ENCODE measurements at places on chromosomes 6 and 20. TPM values are rescaled to one million over a fixed set of nuclear protein-coding genes. Genes with fewer than 3 reads are reported as not detected.
A peak's percentile ranks its signal among the peaks of the same experiment; 100 is the strongest.

HSPA1L gene
- total RNA-seq, result not detected

CST5 gene
- not detected for total RNA-seq

UST gene
- 2.5 TPM for total RNA-seq

NKAIN4 gene
- total RNA-seq, result not detected

SDCBP2 gene
- total RNA-seq, result 89.5 TPM

RGL2 gene
- 25.9 TPM for total RNA-seq

FAM83D gene
- total RNA-seq, result 128 TPM

NKAPL gene
- total RNA-seq, result not detected

CFB gene
- total RNA-seq, result 185 TPM

PRL gene
- total RNA-seq, result not detected

CDSN gene
- total RNA-seq, result not detected

MAP1LC3A gene
- total RNA-seq, result 37.7 TPM

GRCh38 chr6:119511024-119511423, 161.5 kb upstream of the MAN1A1 start:
- H3K36me3 ChIP-seq, result no peaks in the 10 kb centered on the region
- no peak for DNase-seq
- no peak overlapping the region for H3K27ac ChIP-seq
- H3K4me1 ChIP-seq, result no peaks in the 10 kb centered on the region
- H3K27me3 ChIP-seq, result no peaks in the 10 kb centered on the region

GRCh38 chr6:53241938-53242337, 93.3 kb upstream of the GCM1 start:
- H3K4me3 ChIP-seq, result no peak overlapping the region
- no peak for DNase-seq
- H3K36me3 ChIP-seq, result no peaks in the 10 kb centered on the region

- no peak overlapping the region for H3K27ac ChIP-seq
- H3K4me3 ChIP-seq, result no peak overlapping the region
- H3K4me1 ChIP-seq, result no peaks in the 10 kb centered on the region
- H3K27me3 ChIP-seq, result no peaks in the 10 kb centered on the region
- no peaks in the 10 kb centered on the region for H3K36me3 ChIP-seq
Observed at GRCh38 chr6:80330961-80331360, 224.5 kb downstream of the BCKDHB start.

GRCh38 chr6:90008908-90009501, 114.7 kb downstream of the GJA10 start:
- H3K27me3 ChIP-seq, result no peaks in the 10 kb centered on the region
- DNase-seq, result no peak
- H3K4me3 ChIP-seq, result no peak overlapping the region
- H3K4me1 ChIP-seq, result no peaks in the 10 kb centered on the region
- H3K36me3 ChIP-seq, result no peaks in the 10 kb centered on the region

DNA sequence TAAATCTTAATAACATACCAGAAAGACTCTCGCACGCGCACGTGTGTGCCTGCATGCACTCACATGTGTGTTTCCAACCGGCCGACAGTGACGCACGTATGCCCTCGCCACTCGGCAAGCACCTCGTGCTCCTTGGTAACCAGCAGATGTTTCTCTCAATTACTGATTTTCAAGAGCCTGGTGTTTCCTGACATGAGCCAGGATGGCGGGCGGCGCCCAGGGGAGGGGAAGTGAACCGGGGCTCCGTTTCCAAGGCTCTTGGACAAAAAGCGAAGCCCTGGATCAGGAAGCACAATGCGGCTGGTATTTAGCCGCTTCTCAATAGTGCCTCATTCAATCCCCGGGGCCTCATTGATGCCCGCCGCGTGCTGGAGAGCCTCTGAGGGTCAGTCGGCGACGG, 37.7 kb downstream of the PMEPA1 start:
- no peak overlapping the region for H3K27ac ChIP-seq
- no peak overlapping the region for H3K4me3 ChIP-seq

DNA sequence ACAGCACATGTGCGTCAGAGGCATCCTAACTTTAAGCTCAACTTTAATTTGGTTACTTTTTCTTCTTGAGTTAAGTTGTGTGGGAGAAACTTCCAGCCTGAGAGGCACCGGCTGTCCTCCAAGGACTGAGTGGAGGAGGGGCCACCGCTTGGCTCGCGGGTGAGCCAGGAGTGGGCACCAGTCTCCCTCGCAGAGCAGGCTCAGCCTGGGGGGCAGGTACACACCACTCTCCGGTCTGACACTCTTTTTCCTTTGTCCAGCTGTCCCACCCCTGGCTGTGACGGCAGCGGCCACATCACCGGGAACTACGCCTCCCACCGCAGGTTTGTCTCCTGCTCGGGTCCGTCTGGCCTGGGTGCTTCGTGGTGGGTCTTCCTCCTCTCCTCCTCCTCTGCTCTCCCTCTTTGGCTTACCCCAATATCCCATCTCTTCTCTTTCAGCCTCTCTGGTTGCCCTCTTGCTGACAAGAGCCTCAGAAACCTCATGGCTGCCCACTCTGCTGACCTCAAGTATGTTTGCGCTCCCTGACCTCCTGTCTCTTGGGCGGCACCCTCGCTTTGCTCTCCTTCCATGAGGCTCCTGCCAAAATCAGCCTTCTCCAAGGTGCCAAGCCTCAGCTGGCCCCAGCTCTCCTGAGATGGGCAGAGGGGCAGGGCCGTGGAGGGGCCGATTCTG, 32.6 kb upstream of the PCMTD2 start:
- no peak for DNase-seq
- no peaks in the 10 kb centered on the region for H3K36me3 ChIP-seq
- H3K4me3 ChIP-seq, result no peak overlapping the region
- no peak overlapping the region for H3K27ac ChIP-seq
- H3K4me1 ChIP-seq, result peaks cover 5% of the 10 kb centered on the region

GRCh38 chr6:149545258-149545753, 537 bp downstream of the PPIL4 start:
- peak overlapping the region; percentile 85 for H3K4me3 ChIP-seq
- peak; percentile 28 for DNase-seq
- H3K4me1 ChIP-seq, result peaks cover 32% of the 10 kb centered on the region
- peak overlapping the region; percentile 98 for H3K27ac ChIP-seq

DNA sequence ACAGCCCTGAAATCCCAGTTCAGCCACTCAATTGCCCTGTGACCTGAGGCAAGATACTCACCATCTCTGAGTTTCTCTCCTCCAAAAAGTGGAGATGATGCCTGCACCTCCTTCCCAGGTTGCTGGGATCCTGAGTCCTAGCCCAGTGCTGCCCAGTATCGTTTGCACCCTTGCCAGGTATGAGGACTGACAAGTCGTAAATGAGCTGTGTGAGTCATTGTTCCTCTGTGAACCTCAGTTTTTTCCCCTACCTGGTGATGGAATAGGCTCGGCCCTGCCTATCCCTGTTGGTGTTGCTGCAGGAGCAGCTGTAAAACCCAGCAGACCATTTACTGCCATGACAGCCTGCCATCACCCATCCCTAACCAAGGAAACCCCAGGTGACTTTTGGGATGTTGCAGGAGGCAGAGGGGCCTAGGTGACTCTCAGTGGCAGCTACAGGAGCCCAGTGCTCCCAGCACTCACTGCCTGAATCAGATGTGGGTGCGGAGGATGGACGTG, 229.3 kb downstream of the SYNDIG1 start:
- no peaks in the 10 kb centered on the region for H3K4me1 ChIP-seq
- no peak overlapping the region for H3K27ac ChIP-seq
- no peak for DNase-seq
- H3K4me3 ChIP-seq, result no peak overlapping the region
- no peaks in the 10 kb centered on the region for H3K36me3 ChIP-seq

- no peak overlapping the region for H3K4me3 ChIP-seq
- no peaks in the 10 kb centered on the region for H3K27me3 ChIP-seq
- no peak overlapping the region for H3K27ac ChIP-seq
- H3K36me3 ChIP-seq, result peaks cover 6% of the 10 kb centered on the region
- H3K4me1 ChIP-seq, result peaks cover 4% of the 10 kb centered on the region
Observed at GRCh38 chr20:47031821-47032220, 137.2 kb downstream of the EYA2 start.

- peaks cover 18% of the 10 kb centered on the region for H3K4me1 ChIP-seq
- H3K4me3 ChIP-seq, result no peak overlapping the region
- H3K27ac ChIP-seq, result no peak overlapping the region
- H3K27me3 ChIP-seq, result no peaks in the 10 kb centered on the region
- no peaks in the 10 kb centered on the region for H3K36me3 ChIP-seq
Observed at GRCh38 chr6:170149681-170150589, 140.9 kb downstream of the DLL1 start.

DNA sequence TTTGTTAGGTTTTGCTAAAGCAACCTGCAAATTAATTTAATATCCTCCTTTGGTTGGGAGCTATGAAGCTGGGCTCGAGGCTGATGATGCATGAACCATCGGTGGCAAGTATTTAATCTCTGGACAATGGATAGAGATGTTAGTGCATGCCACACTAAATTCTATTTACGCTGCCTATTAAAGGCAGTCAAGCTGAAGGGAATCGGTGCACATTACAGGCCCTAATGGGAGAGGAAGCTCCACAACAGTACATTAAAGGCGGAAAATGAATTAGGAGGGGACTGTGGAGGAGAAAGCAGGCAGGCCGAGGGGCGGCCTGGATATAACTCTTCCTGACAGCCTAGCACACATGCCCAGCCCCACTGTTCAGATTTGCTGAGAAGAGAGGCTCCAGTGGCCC, 132.4 kb upstream of the MAFB start:
- H3K4me1 ChIP-seq, result no peaks in the 10 kb centered on the region
- no peak overlapping the region for H3K27ac ChIP-seq
- DNase-seq, result no peak
- H3K4me3 ChIP-seq, result no peak overlapping the region
- no peaks in the 10 kb centered on the region for H3K27me3 ChIP-seq
- no peaks in the 10 kb centered on the region for H3K36me3 ChIP-seq

DNA sequence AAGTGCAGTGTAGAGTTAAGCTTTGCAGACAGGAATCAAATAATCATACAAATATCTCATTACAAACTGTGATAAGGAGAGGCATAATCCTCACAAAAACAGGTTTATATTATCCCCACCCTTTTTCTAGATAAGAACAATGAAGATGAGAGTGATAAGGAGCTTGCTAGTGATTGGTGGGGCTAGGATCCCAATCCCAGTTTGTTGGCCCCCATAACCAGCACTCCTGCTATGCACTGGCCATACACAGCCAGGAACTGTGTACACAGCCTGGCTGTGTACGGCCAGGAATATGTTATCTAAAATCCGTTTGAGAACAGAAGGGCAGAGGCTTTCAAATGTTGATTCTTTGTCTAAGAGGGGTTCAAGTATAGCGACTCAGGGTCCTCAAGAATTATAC, 180.6 kb downstream of the EYA2 start:
- peak overlapping the region; percentile 42 for H3K27ac ChIP-seq
- DNase-seq, result no peak

GRCh38 chr20:2767768-2768631, 32.4 kb downstream of the CPXM1 start:
- H3K27ac ChIP-seq, result peak overlapping the region; percentile 71
- peaks cover 18% of the 10 kb centered on the region for H3K4me1 ChIP-seq

- H3K4me3 ChIP-seq, result no peak overlapping the region
- no peaks in the 10 kb centered on the region for H3K36me3 ChIP-seq
- no peak for DNase-seq
- peaks cover 6% of the 10 kb centered on the region for H3K4me1 ChIP-seq
Observed at GRCh38 chr20:22456109-22456508, 128.3 kb downstream of the FOXA2 start.

DNA sequence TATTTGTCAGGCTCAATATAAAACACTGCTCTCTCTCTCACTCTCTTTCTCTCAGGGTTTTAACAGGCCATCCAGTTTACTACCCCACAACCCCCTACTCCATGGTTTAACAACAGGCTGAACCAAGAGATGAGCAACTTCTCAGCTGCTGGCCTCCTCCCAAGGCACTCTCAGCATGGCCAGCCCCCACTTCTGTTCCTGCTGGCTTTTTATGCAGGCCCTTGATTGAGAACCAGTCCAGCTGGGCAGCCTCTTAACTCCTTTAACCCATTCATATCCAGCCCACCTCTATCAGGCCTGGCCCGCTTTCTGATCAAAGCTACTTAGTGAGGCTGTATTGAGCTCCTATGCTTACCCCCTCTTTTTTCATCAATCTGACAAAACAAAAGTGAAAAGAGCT, 346.8 kb upstream of the POU3F2 start:
- no peaks in the 10 kb centered on the region for H3K27me3 ChIP-seq
- H3K4me3 ChIP-seq, result no peak overlapping the region
- no peaks in the 10 kb centered on the region for H3K4me1 ChIP-seq
